Right forelimb (tissue), 1 donor: ENCODE measurements at places on chromosomes 7 and 10.
A peak's percentile ranks its signal among the peaks of the same experiment; 100 is the strongest.

DNA sequence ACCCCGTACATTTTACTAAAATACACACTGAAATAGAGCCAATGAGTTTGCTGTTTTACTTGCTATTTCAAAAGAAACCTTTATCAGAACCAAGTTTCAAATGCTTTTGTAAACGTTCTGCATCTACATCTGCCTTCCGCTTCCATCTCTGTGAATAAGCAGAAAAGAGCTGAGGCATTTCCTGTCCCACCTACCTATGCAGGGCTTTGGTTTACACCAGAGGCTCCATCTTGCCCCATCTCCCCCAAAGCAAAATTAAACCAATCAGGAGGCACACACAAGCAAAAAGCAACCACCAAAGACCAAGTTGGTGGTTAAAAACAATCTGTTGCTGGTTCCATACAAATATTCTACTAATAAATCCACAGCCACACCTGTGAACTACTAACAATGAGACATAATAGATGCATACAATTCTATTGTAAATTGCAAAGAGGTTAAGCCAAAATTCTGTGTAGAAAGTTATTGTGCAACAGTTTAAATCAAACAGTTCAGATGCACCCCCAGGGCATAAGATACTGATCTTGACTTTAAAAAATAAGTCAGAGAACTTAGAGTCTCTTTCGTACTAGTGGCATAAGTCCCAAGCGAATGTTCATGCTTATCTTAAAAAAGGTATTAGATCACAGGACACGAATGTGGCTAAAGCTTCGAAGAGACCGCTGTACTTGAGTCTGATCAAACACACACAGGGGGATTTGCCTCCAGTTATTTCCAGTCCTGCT is 83.9 kb downstream of the FGFR2 start:
- no peak for DNase-seq

- DNase-seq = no peak
These were observed 45.1 kb upstream of the PRKG1 start for GRCh38 chr10:51029172-51029641.

DNA sequence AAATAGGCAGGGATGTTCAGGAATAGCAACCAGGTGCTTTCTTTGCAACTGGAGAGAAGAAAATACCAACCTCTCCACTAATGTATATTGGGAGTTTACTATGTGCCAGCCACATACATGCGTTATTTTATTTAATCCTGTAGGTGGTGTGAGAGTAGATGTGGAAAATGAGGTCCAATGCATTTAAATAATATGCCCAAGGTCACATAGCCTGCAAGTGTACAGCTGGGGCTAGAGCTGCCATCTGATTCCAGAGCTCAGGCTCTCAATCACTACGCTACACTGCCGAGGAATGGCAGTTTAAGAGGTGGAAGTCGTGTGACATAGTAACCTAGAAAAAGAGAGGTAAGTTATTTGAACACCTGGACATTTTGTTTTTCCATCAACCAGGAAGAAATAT is 277.0 kb downstream of the EXOC4 start:
- DNase-seq = no peak

GRCh38 chr7:42930889-42931288 is 1.1 kb downstream of the PSMA2 start:
- DNase-seq = no peak

GRCh38 chr10:1185911-1186682 is 129.9 kb downstream of the WDR37 start:
- DNase-seq = no peak

DNA sequence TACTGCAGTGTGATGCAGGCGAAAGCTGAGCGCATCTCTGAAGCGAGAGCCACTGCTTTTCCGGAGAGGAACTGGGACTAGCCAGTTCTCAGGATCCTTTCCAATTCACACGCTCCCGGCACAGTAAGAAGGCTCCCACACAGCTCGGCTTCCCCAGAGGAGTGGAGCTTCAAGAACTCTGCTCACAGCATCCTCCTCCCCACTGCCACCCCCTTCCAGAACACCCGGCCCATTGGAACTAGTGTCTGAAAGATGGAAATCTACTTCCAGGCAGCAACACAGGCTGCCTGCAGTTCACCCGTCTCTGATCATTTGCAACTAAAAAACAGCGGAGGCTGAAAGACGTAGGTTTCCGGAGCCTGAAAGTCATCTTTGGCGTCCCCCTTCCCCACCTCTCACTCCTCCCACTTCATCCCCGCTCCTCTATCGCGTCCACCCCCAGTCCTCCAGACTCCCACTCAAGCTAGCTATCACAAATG is at the start of gene DGKB:
Gene DGKB (minus strand): TSS at position 163 of the 479 bp plus-strand sequence.
- DNase-seq = peak; percentile 60

DNA sequence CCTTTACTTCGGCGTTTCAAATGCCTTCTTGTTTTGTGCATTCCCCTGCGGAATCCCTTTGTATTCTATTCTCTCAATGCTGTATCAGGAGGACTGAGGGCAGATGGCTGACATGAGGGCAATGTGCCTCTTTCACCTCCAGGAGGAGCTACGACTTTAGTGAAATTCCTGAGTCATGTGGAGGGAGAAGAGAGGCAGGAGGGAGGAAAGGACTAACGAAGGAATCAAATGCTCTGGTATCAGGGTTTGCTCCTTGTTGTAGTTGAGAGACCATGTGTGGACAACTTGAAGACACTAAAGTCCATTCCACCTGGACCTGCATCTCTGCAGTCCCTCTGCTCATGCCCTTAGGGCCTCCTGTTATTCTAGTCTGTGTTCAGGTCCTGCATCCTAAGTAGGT is 40.2 kb upstream of the PRSS58 start:
- no peak for DNase-seq

DNA sequence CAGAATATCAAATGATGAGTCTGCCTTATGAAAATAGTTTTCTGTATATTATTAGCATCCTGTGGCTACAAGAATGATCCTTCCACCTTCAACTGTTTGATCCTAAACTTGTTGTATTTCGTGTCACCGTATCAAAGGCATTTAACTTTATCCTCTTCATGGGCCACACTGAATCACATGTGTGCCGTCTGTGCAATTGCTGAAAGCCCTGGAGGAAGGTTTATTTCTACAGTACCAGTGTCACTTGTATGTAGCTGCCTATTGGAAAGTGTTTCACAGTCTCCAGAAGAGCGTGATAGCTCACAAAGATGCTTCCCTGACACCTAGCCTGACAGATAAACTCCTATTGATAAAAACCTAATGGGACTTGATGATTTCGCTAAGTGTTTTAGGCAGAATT is 94.5 kb downstream of the ITGA8 start:
- no peak for DNase-seq

- no peak for DNase-seq
These were observed 144.1 kb downstream of the TCF7L2 start for GRCh38 chr10:113094114-113094486.

DNA sequence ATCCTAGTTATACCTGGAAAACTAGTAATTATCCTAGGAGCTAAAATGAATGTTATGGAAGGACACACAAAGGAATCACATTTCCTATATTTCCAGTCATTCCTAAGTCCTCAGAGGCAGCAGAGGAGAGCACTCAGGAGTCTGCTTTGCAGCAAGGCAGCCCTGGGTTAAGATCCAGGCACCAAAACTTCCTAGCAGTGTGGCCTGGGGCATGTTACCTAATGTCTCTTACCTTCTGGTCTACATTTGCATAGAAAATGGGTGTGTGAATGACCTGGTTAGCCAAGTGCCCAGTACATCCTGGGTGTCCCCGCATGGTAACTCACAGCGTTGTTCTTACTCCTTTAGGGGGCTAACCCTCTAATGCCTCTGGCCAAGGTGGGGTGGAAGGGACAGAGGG is 135.9 kb downstream of the TAX1BP1 start:
- no peak for DNase-seq

GRCh38 chr7:36344622-36345021 is 45.0 kb upstream of the ANLN start:
- DNase-seq = no peak

GRCh38 chr7:29099896-29100847 is 46.2 kb downstream of the CPVL start:
- no peak for DNase-seq

DNA sequence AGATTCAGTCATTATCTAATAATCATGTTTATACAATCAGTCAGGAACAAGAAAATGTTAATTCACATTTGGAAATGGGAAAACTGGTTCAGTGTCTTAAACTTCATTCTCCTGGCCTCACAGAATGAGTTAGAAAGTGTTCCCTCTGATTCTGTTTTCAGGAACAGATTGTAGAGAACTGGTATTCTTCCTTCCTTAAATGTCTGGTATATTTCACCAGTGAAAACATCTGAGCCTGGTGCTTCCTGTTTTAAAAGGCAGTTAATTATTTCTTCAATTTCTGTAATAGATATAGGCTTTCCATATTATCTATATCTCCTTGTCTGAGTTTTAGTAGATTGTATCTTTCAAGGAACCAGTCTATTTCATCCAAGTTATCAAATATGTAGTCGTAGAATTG is 97.1 kb upstream of the TMEM168 start:
- no peak for DNase-seq

GRCh38 chr7:113172726-113173125 is 54.4 kb upstream of the SMIM30 start:
- no peak for DNase-seq

DNA sequence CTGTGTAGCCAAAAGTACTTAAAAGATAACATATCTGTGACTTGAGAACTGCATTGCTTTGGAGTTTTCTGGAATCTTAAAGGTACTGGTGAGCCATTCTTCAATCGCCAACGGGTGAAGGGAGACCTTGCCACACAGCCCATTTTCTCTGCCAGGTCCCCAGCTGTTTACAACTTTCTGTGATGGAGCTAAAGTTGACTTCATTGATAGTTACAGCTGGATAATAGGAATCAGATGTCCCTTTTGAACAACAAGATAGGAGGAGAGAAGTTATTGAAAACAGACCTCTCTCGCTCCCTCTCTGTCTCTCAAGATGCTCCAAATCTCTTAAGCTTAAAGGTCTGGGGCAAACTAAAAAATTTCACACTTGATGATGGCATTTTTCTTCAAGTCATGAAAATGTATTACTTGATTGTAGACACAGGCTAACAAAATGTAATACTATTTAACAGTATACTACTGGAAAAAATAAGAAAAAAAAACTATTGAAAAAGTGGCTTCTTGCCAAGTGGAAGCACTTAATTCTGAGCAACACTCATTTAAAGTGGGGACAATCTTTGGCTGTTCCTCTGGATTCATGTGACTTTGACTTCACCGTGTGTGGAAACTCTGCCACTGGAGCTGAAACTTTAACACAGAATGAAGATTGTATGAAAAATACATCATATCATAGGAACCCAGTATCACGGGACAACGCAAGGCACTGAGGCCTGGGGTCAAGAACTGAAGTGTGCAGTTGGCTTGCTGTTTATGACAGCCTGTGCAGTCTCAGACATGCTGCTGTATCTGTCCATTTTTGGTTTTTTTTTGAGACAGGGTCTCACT is 78.4 kb upstream of the AFAP1L2 start:
- no peak for DNase-seq

DNA sequence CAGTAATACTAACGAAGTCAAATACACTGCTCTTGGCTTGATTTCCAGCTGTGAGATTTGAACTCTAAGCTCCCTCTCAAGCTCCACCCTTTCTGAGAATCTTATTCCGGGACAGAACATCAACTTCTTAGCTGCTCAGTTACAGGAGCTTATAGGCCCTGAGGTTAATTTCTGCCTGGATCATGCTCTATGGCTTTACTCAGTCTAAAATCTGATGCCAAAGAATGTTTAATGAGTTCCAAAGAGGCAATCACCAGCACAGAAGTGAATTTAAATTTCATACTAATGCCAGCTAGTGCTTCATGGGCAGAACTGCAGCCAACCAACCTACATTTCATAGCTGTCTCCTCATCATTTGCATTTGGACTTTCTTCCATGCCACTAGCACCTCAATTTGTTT is 707.2 kb downstream of the MAGI2 start:
- no peak for DNase-seq

DNA sequence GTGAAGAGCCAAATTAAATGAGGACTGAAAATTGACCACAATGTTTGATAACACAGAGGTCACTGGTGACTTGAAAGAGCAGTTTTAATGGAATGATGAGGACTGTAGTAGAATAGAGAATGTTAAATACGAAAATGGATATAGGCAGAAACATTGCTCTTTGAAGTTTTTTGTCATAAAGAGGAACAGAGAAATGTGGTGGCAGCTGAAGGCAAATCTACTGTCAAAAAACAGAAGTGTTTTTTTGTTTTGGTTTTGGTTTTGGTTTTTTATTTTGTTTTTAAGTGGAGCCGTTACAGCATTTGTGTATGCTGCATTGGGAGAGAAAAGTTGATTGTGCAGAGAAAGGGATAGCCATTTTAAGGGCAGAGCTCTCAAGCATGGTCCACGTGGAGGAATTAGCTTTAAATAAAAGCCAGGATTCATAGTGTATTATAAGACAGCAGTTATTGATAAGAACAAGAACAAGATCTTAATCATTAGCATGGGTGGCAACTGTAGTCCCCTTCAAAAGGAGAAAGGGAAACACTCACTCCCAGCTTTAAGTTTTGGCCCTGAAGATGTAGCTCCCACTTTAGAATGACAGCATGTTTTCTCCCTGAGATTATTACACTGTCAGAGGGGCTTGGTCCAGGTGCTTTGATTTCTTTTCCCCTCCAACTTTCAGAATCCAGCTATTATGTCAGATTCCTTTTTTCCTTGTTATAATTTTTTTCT is 156.7 kb upstream of the BET1 start:
- DNase-seq = no peak

GRCh38 chr10:80344912-80345311 is 11.6 kb downstream of the DYDC1 start:
- no peak for DNase-seq

- no peak for DNase-seq
These were observed 141.3 kb downstream of the GRK5 start for GRCh38 chr10:119348516-119349240.

DNA sequence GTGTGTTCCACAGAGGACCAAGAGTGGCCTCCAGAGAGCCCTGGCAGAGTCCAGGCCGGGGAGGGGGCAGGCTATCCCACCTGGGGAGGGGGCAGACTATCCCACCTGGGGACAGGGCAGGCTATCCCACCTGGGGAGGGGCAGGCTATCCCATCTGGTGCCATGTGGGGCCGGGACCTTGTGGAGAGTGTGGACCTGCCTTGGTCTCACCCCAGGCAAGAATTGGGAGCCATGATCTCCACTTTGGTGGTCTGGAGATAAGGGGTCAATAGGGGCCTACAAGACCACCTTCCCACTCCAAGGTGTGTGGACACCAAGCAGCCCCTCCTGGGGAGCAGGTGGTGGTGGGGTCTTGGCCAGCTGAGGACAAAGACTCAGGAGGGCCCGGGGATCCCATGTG is 138.2 kb downstream of the EBF3 start:
- no peak for DNase-seq

GRCh38 chr10:95295031-95295755 is 4.4 kb upstream of the PDLIM1 start:
- DNase-seq = peak; percentile 55

DNA sequence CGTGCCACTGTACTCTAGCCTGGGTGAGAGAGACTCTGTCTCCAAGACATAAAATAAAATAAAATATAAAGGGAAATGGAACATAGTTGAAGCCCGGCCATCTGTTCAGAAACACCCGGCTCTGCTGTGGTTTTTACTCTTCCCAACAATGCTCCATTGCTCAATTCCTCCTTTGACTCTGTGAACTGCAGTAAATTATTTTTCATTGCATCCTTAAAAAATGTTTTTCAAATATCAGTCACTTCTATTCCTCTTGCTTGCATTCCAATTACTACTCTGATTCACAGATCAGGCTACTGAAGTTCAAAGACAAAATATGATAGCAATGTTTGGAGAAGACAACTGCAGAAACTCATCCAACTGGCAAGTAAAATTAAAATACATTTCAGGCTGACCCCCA is 983.0 kb downstream of the SORCS1 start:
- DNase-seq = no peak

GRCh38 chr10:121096617-121097431 is 245.7 kb downstream of the WDR11 start:
- no peak for DNase-seq
